ENCODE measurements at places on chromosomes 11 and 22.

DNA sequence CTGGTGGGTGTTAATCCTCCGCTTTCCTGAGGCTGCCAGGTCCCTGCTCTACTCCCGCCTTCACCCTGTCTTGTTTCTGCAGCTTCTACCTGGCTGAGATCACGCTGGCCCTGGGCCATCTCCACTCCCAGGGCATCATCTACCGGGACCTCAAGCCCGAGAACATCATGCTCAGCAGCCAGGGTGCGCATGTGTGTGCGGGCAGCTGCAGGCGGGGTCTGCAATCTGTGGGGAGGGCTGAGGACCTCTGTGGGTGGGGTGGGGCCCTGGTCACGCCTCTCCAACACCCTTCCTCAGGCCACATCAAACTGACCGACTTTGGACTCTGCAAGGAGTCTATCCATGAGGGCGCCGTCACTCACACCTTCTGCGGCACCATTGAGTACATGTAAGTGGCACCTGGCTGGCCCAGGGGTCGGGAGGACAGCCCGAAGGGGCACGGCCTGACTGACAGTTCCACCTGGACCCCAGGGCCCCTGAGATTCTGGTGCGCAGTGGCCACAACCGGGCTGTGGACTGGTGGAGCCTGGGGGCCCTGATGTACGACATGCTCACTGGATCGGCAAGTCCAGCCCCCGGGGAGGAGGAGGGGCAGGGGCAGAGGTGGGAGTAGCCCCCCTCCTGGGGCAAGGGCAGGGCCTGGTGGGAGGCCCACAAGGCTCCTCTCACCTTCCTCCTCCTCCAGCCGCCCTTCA, 4.5 kb downstream of the RPS6KB2 start:
- no peak for DNase-seq

- no peak for DNase-seq
Measured at GRCh38 chr22:30079952-30080533, at the start of gene HORMAD2. Gene HORMAD2 (plus strand): TSS chr22:30080464. CDS start chr22:30093953, 13,489 bp downstream.

- DNase-seq: no peak
Measured at GRCh38 chr11:1890856-1891830, 552 bp downstream of the PRR33 start.

GRCh38 chr22:27972732-27973698, 54.0 kb upstream of the PITPNB start:
- DNase-seq: no peak

DNA sequence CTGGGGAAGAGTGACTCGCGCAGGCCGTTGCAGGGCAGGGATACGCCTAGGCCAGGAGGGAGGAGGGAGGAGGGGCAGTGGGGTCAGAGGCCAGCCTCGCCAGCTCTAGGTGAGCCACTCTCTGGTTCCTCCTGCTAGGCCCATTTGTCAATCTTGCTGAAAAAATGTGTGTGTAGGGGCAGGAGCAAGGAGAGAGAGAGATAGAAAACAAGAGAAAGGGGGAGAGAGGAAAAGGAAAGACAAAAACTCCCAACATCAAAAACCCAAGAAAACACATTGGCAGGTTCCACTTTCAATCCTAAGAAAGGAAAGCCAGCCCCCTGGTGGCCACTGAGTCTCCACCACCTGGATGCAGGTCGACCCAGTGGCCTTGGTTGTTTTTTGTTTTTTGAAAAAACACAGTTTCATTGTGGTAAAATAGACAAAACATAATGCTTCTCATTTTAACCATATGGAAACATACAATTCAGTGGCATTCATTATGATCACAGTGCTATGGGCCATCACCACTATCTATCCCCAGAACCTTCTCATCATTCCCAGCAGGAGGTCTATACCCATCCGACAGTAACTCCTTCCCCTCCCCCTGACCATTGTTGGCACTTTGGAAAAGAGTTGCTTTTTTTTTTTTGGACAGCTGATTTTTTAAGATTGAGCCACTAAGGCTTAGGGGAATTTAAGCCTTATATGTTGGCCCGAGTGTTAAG, 10.9 kb downstream of the OMP start:
- no peak for DNase-seq

GRCh38 chr11:33552756-33553155, 147.9 kb downstream of the C11orf91 start:
- DNase-seq: no peak

GRCh38 chr11:35163209-35163608, 24.2 kb downstream of the CD44 start:
- DNase-seq: no peak

DNA sequence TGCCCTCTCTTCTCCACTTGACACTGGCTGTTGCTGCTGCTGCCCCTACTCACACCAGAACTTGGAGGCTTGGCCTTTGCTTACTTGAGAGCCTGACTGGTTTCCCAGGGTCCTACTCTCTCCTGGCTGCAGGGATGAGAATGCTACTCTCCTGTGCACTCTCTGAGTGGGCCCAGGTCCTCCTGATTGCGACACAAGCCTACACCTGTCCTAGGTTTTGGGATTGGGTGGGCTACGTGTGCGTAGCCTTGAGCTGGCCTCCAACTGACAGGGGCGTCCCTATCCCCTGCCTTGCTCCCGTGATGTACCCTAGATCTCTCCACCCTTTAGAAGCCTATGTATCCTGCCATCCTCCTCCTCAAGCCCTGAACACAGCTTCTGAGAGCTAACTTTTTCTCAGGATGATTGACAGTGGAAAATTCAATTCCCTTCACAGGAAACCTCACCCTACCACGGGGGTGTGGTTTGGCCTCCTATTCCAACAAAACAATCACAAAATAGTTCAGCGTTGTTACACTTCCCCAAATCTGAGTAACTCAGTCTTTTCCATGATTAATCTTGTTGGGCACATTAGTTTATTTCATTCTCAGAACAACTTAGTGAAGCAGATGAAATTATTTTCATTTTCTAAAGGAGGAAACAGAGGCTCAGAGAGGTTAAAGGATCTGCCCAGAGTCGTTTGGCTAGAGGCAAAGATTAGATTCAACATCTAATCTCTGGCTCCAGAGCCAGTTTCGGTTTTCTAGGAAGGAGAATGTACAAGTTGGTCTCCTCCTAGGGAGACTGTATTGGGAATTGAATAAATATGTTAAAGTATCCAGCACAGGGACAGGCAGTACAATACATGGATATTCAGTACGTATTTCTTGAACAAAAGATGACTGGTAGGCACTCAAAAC, 17.6 kb upstream of the AMOTL1 start:
- no peak for DNase-seq
